ENCODE measurements at places on chromosomes 7 and 10.
A peak's percentile ranks its signal among the peaks of the same experiment; 100 is the strongest.

- no peak for DNase-seq
Measured at GRCh38 chr7:122887848-122888247, 1.6 kb upstream of the CADPS2 start.

GRCh38 chr10:1175956-1176565 is 119.9 kb downstream of the WDR37 start:
- no peak for DNase-seq

- no peak for DNase-seq
Measured at GRCh38 chr7:116544487-116544886, 19.7 kb downstream of the CAV1 start.

DNA sequence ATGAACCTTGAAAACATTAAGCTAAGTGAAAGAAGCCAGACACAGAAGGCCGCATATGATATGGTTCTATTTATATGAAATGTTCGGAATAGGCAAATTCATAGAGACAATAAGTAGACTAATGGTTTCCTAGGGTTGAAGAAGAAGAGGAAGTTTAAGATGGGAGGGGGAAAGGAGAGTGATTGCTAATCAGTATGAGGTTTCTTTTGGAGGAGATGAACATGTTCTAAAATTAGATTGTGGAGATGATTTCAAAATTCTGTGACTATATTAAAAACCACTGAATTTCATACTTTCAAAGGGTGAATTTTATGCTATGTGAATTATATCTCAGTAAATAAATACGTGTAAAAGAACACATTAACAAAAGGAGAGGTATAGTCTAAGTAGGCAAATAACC is 176.4 kb upstream of the HPS1 start:
- no peak for DNase-seq

DNA sequence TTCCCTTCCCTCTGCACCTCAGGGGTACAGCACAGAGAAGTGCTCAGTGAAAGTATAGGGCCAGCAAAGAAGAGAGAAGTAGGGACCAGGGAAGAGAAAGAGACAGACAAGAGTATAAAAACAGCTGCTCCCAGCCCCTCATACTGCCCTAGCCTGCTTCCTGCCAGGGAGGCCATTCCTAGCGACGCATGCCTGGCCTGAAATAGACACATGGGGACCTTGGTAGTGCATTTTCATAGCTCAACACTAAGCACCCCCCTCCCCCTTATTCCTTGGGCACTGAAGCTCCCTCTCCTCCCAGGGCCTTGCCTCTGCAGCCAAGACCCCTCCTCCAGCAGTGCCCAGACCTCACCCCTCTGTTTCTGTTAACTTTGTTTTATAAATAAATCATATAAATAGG is 64.7 kb downstream of the ZMIZ1 start:
- no peak for DNase-seq

DNA sequence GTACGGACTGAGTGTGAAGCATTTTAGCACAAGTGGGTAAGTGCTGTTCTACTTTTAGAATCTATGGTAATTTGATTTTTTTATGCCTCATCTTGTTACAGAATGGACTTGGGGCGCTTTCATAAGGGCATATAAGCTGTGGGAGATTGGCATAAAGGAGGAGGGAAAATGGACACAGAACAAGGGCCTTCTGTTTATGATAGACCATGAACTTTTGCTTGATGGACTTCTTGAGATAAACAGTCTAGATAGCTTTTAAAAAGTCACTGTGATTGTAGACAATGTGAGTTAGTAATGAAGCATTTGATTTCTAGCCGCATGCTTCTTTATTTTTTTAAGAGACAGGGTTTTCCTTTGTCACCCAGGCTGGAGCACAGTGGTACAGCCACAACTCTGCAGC is 2.0 kb downstream of the ZSCAN21 start:
- DNase-seq = no peak

DNA sequence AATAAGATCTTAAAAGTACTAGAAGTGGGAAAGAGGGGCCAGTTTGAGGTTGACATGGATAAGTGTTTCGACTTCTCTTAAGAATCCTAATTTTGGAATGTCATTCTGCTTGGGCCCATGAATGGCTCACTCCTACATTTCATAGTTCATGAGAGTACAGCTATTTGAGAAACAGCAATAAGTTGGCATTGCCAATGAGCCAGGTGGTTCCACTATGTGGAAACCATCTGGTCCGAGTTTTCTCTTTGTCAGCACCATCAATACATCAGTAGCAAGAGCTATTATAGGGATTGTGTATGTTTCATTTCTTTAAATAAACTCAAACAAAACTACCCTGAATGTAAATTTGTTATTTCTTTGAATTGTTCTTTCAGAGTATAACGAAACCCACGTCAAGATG is 78.1 kb upstream of the NEBL start:
- no peak for DNase-seq

DNA sequence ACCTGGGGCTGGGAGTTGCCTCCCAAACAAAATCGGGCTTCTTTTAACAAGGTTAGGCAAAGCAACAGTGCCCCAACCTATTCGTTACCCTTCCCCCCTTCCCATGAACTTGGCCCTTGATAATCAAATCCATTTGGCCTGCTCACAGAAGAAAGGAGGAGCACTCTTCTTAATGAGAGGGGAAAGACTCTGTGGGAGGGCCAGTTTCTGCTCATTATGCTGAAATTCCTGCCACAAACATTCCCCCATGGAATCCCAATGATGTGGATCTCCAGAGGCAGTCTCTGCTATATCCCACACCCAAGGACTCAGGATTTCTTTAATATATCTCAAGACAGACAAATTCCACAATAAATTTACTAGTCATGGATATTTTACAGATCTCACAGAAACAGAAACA is 43.0 kb downstream of the LSM5 start:
- DNase-seq = no peak

DNA sequence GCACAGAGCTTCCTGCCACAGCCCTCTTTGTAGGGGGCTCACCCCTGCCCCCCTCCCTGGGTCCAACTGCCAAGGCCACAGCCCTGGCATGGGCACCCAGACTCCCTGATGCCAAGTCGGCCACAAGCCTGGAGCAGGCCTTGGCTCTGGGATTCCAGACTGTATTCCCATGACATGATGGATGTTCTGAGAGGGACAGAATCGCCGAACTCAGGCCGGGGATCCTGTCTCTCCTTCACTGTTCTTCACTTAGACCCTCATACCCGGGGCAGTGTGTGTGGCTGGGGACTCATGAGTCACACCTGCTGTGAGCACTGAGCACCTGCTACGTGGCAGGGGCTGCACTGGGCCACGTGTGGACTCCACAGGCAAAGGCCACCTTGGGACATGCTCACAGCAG is 7.9 kb downstream of the CALML5 start:
- no peak for DNase-seq

- DNase-seq = no peak
Measured at GRCh38 chr7:131307627-131308026, 20.0 kb upstream of the MKLN1 start.

DNA sequence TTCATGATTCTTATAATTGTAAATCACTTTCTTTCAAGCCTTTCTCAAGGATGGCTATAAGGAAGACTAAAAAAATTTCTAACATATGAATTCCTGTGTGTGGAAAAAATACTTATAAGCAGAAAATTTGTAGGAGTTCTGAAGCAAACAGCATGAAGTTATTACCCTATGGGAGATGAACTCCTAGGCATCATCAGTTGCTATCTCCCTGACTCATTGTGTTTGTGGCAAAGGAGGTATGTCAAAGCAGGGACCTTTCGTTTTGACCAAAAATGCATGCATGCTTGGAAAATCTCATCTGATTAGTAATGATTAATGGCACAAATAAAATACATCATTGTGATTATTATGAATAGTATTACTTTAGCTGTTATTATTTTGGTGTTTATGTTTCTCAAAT is 59.4 kb downstream of the CALCR start:
- no peak for DNase-seq

DNA sequence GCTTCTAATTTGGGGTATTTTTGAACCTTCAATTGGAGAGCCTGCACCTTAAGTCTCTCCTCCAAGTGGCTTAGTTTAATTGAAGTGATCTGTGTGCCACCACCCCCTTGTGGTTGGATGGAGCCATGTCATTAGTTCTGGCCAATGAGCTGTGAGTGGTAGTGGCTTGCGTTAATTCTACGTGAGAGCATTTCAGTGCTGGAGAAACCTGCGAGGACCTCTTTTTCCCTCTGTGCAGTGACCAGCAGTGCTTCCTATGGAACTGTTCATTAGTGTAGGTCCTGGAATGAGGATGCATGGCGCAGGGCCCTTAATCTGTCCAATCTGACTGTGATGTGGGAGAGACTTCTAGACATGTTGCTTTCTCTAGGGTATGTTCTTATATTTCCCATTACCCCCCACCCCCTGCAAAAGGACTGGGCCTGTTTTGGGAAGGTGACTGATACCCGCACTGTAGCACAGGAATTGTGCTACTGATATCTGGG is 3.8 kb downstream of the HILPDA start:
- DNase-seq = peak; percentile 35

DNA sequence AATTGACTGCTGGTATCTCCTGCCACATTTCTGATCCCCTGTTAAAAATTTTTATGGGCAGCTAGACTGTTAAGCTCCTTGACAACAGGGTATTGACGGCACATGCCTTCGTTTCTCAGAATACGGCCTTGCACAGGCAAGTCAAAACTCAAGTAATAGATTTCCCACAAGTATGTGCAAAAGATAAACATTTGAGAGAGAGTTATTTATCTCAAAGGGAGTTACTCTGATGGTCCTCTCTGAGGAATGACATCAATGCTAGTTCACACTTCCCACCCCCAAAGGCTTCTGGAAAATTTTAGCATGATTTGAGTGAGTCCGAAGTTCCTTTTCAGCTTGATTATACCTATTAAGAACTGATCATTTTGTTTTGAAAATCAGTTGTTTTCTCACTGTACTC is 71.9 kb downstream of the JCAD start:
- no peak for DNase-seq

- DNase-seq = no peak
Measured at GRCh38 chr10:93342366-93342765, 139.8 kb downstream of the MYOF start.

GRCh38 chr10:30041196-30042105 is 17.9 kb downstream of the JCAD start:
- DNase-seq = no peak

GRCh38 chr10:58107506-58107905 is 160.2 kb downstream of the IPMK start:
- no peak for DNase-seq

DNA sequence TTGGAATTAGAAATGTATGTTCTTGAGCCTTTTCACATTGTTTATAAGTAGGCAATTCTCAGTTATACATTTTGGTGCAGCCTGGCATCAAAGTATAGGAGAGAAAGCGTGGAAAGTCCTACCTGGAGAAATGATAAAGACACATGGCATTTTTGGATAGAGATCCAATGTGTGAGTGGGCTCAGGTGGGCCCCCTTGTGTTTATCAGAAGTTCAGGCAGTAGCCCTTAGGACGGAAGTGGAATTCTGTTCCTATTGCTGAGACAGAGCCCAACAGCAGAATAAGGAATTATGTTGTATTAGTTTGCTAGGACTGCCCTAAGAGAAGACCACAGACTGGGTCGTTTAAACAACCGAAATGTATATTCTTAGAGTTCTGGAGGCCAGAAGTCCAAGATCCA is 85.2 kb upstream of the AMPH start:
- no peak for DNase-seq

DNA sequence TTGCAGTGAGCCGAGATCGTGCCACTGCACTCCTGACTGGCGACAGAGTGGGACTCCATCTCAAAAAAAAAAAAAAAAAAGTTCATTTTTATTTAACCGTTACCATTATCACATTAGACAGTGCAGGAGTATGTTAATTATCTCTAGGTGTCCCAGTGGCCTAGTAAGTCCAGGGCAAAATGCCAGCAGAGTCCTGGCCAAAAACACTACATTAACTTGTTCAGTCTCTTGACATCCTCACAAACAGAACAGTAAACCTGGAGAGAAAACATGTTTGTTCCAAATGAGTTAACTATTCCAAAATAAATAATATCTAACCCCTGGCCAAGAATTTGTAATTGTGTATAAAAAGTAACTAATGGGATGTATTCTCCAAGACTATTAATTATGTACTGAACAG is 43.2 kb downstream of the PTPRZ1 start:
- no peak for DNase-seq

DNA sequence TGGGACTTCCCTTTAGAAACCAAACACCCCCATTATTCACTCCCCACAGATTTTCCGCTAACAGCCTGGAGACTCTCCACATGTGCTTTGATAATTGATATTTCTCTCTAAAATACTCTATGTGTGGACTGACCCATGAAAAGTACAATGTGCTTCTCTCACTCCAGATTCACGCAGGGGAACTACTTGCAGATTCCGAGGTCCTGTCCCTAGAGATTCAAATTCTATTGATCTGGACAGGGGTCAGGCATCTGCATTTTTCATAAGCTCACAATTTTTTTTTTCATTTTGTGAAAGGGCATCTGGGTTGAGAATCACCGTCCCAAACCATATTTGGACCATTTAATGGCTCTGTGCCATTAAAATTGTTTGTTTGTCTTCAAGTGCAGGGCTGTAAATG is 98.7 kb downstream of the CALCR start:
- no peak for DNase-seq

DNA sequence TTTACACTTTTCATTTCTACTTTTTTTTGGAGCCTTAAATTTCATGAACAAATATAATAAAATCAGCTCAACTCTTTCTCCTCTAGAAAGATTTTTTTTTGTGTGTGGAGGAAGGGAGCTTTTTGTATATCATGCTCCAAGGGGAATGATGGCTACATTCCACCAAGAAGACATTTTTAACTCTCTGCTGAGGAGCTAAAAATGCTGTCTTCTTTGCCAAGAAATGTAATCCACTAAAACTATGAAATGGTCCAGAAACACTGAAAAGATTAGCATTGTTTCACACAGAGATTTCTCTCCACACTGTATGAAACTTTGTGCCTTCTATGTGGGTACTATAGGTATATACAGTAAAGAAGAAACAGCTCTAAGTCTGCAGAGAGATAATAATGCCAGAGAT is 74.1 kb upstream of the ANK3 start:
- DNase-seq = no peak

DNA sequence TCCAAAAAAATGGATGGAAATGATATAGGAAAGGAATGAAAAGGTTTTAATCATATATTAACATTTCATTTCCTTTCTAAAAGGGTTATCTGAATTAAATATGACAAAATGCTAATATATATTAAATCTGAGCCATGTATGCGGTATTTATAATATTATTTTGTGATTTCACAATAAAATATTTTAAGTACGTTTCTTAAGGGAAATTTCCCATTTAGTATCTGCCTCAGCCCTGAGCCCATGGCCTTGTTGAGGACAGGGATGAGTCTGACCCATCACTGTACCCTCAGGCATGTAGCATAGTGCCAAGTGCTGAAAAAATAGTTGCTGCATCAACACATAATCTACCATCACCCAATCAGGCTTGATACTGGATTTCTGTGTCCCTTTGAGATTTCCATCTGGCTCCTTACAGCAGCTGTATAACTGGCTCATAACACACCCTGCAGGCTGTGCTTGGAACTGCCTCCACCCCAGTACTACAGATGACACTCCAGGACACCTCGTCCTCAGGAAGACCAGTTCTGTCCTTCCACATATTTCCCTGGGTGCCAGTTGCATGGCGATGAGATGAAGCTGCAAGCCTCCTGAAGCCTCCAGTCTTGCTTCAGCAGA is 59.4 kb upstream of the ASAH2 start:
- DNase-seq = no peak

- no peak for DNase-seq
Measured at GRCh38 chr10:90959826-90960225, 38.9 kb upstream of the ANKRD1 start.
